Stimulated activated CD4-positive, alpha-beta T cell treated with anti-CD3 and anti-CD28 coated beads, Interleukin-12 subunit alpha, Interleukin-12 subunit beta, amount 100 ng/mL, for 24 hours (primary cell): ENCODE measurements at places on chromosomes 11 and 22.

DNA sequence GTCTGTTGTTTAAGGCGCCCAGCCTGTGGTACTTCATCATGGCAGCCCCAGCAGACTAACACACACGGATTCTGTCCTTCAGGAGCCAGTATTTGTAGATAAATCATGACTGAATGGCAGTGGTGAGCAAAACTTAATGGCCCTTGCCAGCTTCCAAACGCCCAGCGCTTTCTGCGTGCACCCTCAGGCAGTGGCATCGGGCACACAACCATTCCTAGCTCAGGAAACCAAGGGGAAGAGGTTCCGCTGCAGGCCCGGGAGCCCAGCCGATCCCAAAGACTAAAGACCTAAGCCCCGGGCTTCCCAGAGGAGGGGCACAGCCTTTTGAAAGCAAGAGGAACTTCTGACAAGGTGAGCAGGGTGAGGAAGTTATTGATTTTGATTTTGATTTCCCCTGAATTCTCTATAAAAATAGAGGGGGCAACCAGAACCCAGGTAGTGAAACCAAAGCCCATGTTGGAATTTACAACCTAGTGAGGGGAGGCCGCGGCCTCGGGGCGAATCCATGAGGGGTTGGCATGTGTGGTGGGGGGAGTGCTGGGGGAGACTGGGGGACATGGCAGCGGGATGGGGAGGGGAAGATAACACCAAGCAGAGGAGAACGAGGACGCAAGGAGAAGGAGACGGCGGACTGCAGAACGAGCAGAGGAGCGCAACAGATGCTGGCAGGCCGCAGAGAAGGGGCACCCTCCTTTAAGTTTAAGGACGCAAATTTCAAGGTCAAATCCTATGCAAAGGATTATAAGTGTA is 79.9 kb upstream of the SEPTIN5 start:
- no peak for DNase-seq

DNA sequence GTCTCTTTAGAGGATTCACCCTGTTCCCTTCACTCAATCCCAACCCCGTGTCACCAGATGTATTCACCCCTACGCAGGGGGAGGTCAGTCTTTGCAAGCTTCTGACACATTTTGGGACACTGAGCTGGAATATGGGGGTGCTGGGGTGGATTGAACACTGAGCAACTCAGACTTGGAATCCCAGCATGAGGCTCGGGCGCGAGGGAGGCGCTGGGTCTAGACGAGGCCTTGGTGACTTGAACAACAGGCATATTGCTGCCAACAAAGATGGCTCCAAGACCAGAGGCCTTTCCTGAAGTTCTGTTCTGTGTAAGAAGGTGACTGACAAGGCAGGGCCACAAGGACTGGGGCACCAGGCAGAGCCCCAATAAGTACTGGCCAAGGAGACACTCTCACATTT is 3.0 kb upstream of the SCGB2A1 start:
- no peak for DNase-seq

DNA sequence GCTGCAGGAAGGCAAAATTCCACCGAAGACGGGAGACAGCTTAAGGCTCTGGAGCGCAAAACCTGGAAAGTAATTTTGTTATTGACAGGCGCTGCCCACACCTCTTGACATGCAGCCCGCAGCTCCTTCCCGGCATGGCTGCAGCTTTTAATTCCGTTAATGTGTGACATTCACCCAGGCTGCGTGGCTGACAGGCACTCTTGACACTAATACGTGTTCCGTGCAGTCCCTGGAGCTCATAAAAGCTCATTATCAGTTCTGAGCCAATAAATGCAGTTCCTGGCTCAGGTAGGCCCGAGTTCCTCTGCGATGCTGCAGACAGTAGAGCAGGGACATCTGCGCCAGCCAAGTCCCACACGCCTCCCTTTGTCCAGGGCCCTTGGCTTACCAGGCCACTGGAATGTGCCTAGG is 34.8 kb downstream of the TSPAN18 start:
- DNase-seq = no peak

DNA sequence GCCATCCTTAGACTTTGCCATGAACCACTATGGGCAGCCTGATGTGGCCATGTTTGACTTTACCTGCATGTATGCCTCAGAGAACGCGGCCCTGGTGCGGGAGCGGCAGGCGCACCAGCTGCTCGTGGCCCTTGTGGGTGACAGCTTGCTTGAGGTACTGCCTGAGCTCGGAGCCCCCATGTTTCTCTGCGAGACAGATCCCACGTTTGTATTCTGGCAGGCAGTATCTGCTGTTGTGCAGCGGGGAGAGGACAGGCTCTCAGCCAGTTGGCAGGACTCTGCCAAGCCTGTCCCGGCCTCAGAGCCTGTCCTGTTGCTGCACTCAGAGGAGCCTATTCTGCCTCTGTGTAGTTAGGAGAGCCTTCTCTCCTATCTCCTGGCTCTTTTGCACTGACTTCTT is 109.9 kb downstream of the MICAL2 start:
- no peak for DNase-seq
